IMR-90 (cell line): ENCODE measurements at places on chromosomes 3 and 15. TPM values are rescaled to one million over a fixed set of nuclear protein-coding genes. Genes with fewer than 3 reads are reported as not detected.

Gene CMTM8
- polyA plus RNA-seq: 0.15 and 0.20 TPM in 2 replicates

Gene SPINT1
- 1.8 and 2.1 TPM in 2 replicates for polyA plus RNA-seq

GRCh38 chr3:15638193-15638890 is 36.8 kb downstream of the BTD start:
- DNase-seq: peak; percentile 57

- DNase-seq: no peak
Measured at GRCh38 chr3:7188551-7188950, 327.6 kb downstream of the GRM7 start.

DNA sequence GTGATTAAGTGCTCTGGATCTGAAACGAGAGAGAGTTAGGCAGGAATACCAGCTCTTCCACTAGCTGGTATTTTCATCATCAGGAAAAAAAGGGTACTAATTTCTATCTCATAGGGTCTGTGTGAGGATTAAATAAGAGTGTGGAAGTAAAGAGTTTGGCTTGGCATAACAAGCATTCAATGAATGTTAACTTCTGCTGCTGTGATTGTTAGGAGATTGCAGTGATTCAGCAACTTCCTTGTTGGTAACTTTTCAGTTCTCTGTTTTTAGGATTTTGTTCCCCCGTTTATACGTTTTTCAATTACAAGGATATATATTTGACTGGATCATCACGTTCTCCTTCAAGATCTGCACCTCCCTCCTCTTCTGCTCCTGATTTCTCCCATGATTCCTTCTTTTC is 65.9 kb upstream of the MYO5C start:
- no peak for DNase-seq

DNA sequence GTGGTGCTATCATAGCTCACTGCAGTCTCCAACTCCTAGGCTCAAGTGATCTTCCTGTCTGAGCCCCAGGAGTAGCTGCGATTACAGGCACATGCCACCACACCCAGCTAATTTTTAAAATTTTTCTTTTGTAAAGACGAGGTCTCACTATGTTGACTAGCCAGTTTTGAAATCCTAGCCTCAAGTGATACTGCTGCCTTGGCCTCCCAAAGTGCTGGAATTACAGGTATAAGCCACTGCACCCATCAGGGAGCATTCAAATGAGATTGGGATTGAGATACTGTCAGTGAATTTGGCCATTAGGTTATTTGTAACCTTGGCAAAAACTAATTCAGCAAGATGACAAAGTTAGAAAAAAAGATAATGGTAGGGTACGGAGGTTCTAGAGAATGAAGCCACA is 21.7 kb downstream of the EDC3 start:
- no peak for DNase-seq
